ENCODE measurements at places on chromosomes 11 and 22. TPM values are rescaled to one million over a fixed set of nuclear protein-coding genes. Genes with fewer than 3 reads are reported as not detected.

TRIM51 gene
- not detected for total RNA-seq

TRPC6 gene
- total RNA-seq = not detected

DNA sequence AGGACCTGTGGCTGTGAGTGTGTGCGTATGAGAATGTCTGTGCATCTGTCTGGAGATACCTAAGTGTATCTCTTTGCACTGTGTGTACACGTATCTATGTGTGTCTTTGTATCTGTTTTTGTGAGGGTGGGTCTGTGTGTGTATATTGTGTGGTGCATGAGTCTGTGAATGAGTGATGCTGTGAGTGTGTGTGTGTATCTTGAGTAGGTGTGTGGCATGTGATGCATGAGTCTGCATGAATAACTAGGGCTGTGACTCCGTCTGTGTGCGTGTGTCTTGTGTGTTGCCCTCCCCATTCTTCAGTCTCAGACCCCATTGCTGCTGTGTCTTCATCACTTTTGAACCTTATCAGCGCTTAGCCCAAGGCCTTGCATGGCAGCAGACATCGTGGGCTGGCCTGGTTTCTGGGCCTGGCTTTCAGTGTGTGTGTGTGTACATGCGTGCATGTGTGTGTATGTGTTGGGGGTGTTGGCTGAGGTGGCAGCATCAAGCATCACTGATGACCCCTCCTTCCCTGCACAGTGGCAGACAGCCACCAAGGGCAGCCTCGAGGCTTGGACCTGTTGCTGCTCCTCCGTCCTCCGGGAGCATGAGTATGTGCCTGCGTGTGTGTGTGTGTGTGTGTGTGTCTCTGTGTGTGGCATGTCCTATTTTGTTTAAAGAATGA lies 1.4 kb downstream of the SGSM1 start:
- no peak for DNase-seq

DNA sequence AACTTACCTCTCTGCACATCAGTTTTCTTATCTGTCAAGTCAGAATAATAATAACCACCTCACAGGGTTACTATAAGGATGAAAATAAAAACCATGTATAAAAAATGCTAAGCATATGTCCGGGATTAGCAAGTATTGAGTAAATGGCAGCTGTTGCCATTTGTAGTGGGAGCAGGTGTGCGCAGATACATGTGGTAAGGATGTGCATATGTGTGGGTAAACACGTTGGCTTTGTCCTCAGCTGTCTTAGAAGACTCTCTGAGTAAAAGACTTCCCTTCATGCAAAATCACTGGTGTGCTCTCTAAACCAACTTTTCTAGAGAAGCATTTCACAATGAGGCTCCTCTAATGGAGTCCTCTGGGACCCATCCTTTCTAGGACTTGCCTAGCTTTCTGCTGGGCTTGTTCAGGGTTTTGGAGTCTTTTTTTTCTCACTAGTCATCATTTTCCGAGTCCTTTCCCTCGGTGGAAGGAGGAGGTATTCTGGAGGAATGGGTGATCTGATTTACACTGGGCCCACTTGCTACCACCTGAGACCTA lies 62.4 kb downstream of the NELL1 start:
- DNase-seq = no peak

GRCh38 chr11:14953904-14954303 lies 18.2 kb downstream of the CALCA start:
- DNase-seq = no peak

DNA sequence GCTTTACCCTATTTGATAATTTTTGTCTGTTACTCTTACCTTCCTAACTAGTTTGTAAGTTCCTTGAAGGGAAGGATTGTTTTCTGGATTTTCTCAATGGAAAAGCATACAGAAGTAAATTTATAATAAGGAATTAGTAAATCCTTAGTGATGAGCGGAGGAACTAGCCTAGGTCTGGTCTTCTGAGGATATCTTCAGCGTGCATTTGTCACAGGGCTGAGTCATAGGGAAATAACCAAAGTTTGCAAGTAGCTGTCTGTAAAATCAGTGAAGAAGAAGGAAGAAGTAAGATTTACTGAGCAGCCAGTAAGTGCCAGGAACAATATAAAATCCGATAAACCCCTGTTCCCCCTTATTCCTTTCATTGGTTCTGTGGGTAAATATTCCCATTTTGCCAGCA lies 162.7 kb upstream of the SORL1-AS1 start:
- DNase-seq = no peak

GRCh38 chr11:10798330-10798928 lies 10.3 kb downstream of the EIF4G2 start:
- DNase-seq = no peak

All from naive thymus-derived CD8-positive, alpha-beta T cell (primary cell).